ENCODE measurements at places on chromosomes 6 and 20. TPM values are rescaled to one million over a fixed set of nuclear protein-coding genes. Genes with fewer than 3 reads are reported as not detected.

GRCh38 chr6:157758516-157759023, 64.5 kb upstream of the SNX9 start:
- ATAC-seq, result no peak

APCDD1L gene
- 1.1 TPM for total RNA-seq

DNA sequence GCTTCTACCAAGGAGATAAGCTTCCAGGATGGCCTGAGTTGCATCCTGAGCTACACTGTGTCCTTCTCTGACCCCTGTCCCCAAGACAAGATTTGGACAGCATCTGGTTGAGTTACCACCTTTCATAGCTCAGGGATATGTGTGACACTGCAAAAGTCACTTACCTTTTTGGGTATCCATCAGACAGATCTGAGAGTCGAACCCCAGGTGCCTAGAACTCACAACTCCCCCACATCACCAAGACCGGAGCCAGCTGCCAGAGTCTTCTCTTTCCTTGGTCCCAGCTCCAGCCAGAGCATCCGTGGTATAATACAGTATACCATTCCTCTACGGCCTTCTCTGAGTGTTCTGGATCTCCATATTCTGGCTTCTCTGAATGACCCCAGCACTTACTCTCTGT, 133.0 kb downstream of the CD83 start:
- no peak for ATAC-seq

DNA sequence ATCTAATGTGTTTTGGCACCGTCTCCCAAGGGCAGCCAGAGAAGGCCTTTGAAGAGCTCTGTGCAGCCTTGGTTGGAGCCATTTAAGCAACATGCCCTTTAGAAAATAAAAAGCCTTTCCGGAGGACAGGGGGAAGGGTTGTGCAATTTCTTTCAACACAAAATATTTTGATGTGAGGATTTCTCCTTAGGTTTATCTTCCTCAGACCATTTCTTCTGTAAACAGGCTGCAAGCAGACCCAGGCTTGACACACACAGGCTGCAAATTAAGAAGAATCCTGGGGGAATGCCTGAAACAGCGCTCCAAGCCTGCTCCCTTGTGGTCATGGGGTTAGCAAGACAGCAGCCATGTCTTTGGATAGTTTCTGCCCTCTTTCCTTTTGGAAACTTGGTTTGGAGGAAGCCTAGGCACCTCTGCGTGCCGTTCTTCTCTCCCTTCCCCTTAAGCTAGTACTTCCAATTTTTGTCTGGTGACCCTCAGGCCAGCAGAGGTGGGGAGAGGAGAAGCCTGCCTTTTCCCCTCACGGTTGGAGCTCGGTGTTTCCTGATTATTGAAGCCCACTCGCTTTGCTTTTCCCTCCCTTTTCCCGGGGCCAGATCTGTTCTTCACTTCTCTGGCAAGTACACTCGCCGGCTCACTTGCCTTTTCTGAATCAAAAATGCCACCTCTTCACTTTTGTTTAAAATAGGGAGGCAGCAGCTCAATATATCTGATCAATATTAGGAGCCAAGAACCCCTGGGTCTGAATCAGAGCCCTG, 39.6 kb upstream of the NOX3 start:
- ATAC-seq, result peak; percentile 82

- no peak for ATAC-seq
These were observed 516 bp downstream of the GTPBP2 start for GRCh38 chr6:43628393-43629103.

KCNB1 gene
- 26.3 TPM for total RNA-seq

TSPYL1 gene
- 100 TPM for total RNA-seq

- ATAC-seq, result no peak
These were observed 33.7 kb downstream of the CYP24A1 start for GRCh38 chr20:54140067-54140466.

- no peak for ATAC-seq
These were observed 35.0 kb upstream of the RNF24 start for GRCh38 chr20:4050203-4050980.

DNA sequence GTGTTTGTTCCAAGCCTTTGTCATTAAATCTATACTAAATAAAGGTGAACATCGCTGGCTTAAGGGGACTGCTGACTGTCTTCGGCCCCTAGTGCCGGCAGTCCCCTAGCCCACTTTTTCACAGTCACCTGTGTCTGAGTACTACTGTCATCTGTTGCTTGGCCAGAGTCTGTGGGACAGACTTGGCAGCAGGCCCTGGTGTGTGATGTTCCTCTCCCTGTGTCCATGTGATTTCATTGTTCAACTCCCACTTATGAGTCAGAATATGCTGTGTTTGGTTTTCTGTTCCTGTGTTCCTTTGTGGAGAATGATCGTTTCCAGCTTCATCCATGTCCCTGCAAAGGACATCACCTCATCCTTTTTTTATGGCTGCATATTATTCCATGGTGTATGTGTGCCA, 133.4 kb downstream of the HAO1 start:
- no peak for ATAC-seq

- peak; percentile 30 for ATAC-seq
These were observed 189.1 kb downstream of the DTNBP1 start for GRCh38 chr6:15473741-15474161.

TSBP1 gene
- not detected for total RNA-seq

FKBP1C gene
- total RNA-seq, result 0.27 TPM

SNX14 gene
- total RNA-seq, result 54.5 TPM

WFDC5 gene
- total RNA-seq, result not detected

DNA sequence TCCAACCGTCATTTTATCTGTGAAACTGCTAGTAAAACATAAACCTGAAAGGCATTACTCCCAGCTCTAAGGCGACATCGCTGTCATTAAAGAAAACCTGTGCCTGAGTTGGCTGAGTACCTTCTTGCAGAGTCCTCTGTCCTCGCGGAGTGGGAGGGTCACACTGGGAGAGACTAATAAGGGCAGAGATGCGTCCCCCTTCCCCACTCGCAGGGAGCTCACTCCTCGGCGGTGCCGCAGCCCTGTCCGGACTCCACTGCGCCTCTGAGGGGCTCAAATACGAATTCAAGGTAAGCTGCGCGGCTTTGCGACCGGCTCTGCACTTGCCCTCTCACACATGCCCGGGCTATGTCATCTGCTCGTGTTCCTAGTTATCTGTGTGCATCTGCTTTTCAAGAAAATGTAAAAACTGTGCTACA, at the start of gene COL19A1:
COL19A1 (plus strand) TSS at position 206 of the 419 bp plus-strand sequence. CDS start 13,012 bp downstream, outside the sequence.
- ATAC-seq, result peak; percentile 38

- ATAC-seq, result no peak
These were observed 99.7 kb downstream of the BMP7 start for GRCh38 chr20:57166568-57167291.

DNA sequence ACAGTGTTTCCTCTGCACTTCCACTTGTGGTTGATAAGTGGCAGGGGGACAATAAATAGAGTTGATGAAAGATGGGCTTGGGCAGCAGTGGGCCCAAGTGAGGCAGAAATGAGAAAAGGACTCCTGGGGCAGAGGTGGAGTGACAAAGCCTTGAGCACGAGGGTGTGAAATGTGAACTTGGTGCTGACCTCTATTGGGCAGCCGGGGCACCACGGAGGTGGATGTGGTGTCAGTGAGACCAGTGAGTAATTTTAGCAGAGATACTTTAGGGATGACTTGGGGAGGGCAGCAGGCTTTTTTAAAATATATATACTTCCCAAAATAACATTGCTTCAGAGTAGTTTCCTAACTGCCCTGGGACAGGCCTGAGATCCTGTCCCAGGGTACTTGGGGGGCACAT, 30.6 kb upstream of the MYLK2 start:
- no peak for ATAC-seq

GRCh38 chr20:44911264-44911921, 1.5 kb downstream of the PABPC1L start:
- no peak for ATAC-seq
